ENCODE measurements at places on chromosomes 5 and 9. TPM values are rescaled to one million over a fixed set of nuclear protein-coding genes. Genes with fewer than 3 reads are reported as not detected.

IRX4 gene
- 4.8 TPM for total RNA-seq

RAPGEF1 gene
- 18.8 TPM for total RNA-seq

MIER3 gene
- 21.6 TPM for total RNA-seq

DND1 gene
- total RNA-seq = 0.36 TPM

SLC1A1 gene
- total RNA-seq = 1.8 TPM

LCN12 gene
- total RNA-seq = not detected

BAAT gene
- total RNA-seq = 0.07 TPM

PCDHGB4 gene
- 3.1 TPM for total RNA-seq

SPATA31D1 gene
- total RNA-seq = not detected

PCDH12 gene
- total RNA-seq = 0.34 TPM

Data from nasal cavity respiratory epithelium epithelial cell of viscerocranial mucosa (primary cell).